ENCODE measurements at places on chromosomes 16 and 17.
A peak's percentile ranks its signal among the peaks of the same experiment; 100 is the strongest.

DNA sequence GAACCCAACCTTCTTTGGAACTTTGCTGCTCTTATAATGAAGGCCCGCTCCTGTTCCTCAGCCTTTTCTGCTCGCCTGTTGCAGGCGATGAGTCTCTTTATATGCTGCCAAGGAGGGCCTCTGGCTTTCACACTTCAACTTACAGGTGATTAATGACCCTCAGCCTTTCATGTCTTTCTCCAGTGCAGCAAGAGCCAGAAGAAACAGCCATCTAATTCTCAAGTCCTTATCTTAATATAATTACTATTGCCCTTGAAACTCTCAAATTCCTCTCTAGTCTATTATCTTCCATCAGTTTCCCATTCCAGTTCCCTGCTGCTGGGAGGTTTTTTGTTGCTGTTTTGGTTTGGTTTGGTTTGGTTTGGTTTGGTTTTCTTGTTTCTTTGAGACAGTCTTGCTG lies 121.8 kb upstream of the MED13 start:
- DNase-seq = no peak

DNA sequence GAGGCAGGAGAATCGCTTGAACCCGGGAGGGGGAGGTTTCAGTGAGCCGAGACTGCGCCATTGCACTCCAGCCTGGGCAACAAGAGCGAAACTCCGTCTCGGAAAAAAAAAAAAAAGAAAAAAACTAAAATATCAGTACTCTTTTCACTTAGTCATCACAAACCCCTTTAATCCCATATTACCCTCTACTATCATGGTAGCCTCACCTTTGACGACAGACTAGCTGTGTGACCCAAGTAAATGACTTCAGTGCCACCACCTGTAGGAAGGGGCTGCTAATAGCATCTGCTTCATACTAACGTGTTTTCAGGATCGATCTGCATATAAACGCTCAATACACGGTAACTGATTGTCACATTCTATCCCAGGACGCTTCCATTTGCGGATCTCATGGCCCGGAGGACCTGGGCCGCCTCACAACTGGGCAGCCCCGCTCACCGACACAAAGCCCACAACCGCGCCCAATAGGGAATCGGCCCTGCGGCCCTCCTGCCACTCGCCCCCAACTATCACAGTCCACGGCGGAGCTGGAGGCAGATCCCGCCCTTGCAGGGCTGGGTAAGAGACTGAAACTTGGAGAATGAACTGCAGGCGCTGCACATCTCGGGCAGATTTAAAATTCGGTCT lies 1.1 kb upstream of the ZNF263 start:
- no peak for DNase-seq

DNA sequence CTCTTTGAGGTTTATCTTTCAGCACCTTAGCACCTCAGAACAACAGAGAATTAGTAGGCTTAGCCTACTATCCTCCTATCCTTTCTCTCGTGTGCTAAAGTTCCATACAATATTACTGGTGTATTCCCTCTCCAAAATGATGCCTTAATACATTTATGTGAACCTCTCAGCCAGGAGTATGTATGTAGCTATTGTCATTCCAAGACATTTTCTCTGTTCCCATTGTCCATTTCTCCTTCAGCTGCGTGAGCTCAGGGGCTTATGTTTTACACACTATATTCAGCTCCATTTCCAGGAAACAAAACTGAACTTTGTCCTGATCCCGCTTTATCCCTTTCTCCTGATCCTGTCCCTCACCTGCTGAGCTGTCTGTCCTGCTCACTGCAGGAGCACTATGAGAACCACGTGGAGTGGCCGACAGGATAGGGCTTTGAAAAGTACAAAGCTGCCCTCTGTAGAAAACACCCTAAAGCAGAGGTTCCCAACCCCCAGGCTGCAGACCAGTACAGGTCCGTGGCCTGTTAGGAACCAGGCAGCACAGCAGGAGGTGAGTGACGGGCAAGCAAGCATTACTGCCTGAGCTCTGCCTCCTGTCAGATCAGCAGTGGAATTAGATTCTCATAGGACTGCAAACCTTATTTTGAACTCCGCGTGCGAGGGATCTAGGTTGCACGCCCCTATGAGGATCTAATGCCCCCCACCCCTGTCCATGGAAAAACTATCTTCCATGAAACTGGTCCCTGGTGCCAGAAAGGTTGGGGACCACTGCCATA lies 55.7 kb downstream of the CENPV start:
- DNase-seq = no peak

- DNase-seq = no peak
Measured at GRCh38 chr17:37801171-37801570, 56.3 kb upstream of the HNF1B start.

DNA sequence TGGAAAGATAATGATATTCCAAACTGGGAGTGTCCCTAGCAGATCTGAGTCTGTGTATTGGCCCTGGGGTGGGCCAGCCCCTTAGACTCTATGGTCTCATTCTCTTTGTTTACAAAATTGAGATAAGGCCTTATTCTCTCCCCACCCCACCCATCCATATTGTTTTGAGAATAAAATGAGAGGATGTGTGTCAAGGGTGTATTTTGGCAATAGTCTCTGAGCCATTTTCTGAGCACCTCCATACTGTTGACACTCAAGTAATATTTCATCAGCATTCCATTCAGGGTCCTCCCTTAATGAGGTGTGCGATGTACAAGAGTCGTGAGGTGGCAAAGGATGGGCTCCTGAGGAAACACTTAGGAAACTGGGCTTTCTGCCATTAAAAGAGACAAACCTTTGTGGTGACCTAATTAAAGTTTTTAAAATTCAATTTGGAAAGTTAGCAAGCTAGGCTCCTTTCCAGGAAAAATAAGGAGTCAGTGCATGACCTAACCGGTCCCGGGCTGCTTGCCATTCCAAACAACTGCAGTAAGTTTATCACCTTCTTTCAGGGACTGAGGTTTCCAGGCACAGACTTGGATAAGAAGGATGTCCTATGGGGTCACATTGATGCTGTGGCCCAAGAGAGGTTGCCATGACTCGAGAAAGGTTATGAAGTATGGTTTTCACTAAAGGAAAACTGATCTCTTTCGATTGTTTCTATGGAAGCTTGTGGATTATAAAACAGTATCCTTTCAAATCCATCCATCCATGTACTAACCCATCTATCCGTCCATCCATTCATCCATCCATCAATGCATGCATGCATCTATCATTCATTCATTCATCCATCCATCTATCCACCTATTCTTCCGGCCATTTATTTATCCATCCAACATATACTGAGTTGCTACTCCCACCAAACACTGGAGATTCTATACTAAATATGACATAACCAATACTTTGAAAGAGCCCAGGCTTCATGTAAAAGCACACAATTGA lies 443.3 kb downstream of the UTP18 start:
- DNase-seq = peak; percentile 16
